ENCODE measurements at places on chromosomes 1 and 21. TPM values are rescaled to one million over a fixed set of nuclear protein-coding genes. Genes with fewer than 3 reads are reported as not detected.

IPO9 gene
- 22.1 TPM for total RNA-seq

PAX7 gene
- not detected for total RNA-seq

GRCh38 chr1:24384251-24385090 is 29.1 kb downstream of the STPG1 start:
- no peak overlapping the region for H3K4me3 ChIP-seq
- no peaks in the 10 kb centered on the region for H3K27me3 ChIP-seq
- H3K4me1 ChIP-seq: no peaks in the 10 kb centered on the region
- H3K36me3 ChIP-seq: no peaks in the 10 kb centered on the region
- DNase-seq: no peak

DNA sequence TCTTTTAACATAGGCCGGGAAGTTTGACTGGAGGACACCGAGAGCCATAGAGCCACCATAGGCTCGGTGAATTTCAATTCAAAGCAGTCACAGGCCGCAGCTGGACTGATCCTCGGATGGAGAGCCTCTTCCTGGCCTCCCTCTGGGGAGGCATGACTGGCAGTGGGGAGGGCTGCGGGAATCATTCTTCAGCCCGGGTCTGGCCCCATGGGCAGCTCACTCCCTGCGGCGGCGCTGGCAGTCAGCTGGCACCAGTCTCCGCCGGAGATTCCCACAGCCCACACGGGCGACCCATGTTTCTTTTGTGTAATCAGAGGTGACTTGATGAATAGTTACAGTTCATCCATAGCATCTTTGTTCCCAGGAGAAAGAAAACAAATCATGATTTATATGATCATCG is 10.6 kb downstream of the ESPN start:
- no peaks in the 10 kb centered on the region for H3K27me3 ChIP-seq
- H3K36me3 ChIP-seq: no peaks in the 10 kb centered on the region
- H3K4me3 ChIP-seq: no peak overlapping the region
- no peaks in the 10 kb centered on the region for H3K4me1 ChIP-seq
- no peak for DNase-seq

SLC9C2 gene
- not detected for total RNA-seq

GBP7 gene
- total RNA-seq: not detected

SWT1 gene
- 12.9 TPM for total RNA-seq

PDE4B gene
- total RNA-seq: 6.7 TPM

DNA sequence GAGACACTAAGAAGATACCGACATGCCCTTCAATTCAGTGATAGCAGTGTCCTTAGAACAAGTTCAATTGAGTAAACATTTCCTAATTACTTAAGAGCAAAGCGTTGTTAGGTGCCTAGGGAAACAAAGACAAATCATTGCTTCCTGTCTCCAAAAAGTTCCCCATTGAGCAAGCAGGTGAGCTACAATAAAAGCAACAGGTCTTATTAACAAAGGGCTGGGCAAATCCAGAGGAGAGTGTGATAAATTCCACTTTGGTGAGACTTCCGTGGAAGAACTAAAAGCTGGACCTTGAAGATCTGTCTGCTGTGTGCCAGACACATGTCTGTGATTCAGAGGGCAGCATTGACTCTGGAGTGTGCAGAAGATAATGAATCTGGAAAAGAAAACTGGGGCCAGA is 1.9 kb upstream of the TUT4 start:
- H3K4me3 ChIP-seq: no peak overlapping the region
- H3K27ac ChIP-seq: no peak overlapping the region
- H3K27me3 ChIP-seq: no peaks in the 10 kb centered on the region
- no peaks in the 10 kb centered on the region for H3K36me3 ChIP-seq

DNA sequence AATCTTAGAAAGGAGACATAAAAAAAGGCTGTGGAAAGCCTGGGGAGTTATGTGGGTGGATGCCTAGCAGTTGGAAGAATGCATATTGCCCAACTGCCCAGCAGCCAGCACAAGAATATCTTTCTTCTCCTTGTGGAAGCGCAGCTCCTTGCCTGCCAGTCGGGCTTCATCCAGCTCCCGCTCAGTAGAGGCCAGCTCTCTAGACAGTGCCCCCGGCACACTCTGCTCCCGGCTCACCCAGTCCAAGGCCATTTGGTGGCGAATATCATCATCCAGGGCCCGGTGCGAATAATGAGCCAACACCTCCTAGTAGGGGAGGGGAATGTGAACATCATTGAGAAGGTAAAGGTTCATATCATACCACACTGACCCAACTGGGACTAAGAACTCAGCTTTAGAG is 9.0 kb upstream of the RBM8A start:
- no peaks in the 10 kb centered on the region for H3K36me3 ChIP-seq
- H3K27ac ChIP-seq: peak overlapping the region; percentile 77
- no peak for DNase-seq
- no peaks in the 10 kb centered on the region for H3K27me3 ChIP-seq

DNA sequence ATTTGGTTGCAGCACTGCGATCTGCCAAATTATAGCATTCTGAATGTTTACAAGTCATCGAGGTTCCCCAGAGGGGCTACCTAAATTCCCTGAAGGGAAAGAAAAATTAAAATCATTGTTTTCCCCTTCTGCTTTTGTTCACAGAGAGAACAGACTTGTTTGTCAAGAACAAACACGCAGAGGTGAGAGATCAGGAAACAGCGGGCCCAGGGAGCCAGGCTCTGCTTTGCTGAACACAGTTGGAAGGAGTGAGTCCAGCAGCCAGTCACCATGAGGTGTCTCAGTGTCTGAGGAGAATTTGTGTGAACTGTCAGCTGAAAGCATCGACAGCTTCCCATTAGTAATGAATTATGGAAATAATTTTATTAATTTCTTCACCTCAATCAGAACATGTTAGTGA is 52.5 kb downstream of the RWDD3 start:
- H3K36me3 ChIP-seq: no peaks in the 10 kb centered on the region
- DNase-seq: no peak
- H3K4me1 ChIP-seq: no peaks in the 10 kb centered on the region
- no peak overlapping the region for H3K27ac ChIP-seq
